ENCODE measurements at places on chromosomes 7 and 10.

GRCh38 chr7:105680505-105681187 lies 99.4 kb upstream of the EFCAB10 start:
- no peak for DNase-seq

- DNase-seq, result no peak
These were observed 135.3 kb upstream of the VIPR2 start for GRCh38 chr7:159280008-159280407.

DNA sequence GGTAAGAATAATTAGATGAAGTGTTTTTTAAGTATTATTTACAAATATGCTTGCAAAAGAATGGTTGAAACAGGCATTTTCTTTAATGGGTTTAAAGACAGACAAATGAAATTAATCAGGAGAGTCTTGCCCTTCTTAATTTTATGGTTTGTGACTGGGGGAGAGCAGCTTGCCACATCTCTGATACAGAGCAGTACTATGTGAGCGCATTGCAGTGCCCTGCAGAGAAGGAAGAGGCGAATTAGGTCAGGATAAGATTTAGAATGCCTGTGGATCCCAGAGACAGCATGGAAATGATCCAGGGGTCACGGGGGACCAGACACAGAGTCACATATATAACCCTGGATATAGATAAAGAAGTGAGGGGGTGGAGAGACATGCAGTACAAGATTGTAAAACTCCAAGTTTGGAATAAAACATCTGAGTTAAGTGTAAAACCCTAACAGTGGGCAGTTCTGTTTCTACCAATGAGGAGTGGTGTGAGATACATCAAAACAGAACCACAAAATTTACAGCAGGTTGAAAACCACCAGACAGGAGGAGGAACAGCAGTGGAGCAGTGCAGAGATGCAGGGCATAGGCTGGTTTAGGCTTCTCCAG lies 125.5 kb downstream of the FAM204A start:
- no peak for DNase-seq

DNA sequence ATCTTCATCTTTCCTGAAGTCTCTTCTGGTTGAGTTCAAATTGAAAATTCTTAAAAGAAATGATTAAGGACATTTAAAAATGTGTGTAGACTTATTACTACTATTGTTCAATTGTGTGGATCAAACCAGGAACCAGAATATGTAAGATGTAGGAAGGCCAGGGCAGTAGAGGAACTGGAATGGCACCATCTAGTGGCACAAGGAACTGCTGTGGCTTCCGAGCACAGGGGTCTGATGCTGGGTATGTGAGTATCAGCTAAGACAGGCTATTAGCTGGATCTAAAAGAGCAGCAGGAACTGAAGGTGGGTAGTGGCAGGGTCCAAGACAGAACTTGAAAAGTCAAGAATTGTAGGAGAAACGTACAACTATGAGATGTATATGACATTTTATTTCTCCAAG lies 247.3 kb downstream of the SEMA3A start:
- no peak for DNase-seq

GRCh38 chr7:151304856-151305255 lies 36.8 kb upstream of the NUB1 start:
- no peak for DNase-seq

GRCh38 chr10:35300063-35300699 lies 36.1 kb upstream of the CCNY start:
- DNase-seq, result no peak

DNA sequence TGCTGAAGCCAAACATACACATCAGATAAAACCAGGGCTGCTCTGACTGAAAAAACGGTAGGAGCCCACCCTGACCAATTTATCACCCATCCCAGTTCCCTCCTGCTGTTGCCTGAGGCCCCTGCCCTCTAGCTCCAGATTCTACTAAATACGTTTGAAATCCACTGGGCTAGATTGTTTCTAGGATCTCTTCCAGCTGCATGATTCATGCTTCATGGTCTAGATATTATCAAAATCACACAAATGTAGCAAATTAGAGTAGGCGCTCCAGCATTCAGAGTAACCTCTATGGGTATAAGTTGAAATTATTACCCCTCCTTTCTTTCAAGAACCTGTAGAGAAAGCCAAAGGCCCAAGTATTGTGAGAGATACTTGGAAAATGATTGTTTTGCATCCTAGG lies 151.2 kb upstream of the FAM13C start:
- DNase-seq, result no peak

GRCh38 chr10:119826771-119827170 lies 45.9 kb downstream of the MCMBP start:
- DNase-seq, result no peak

DNA sequence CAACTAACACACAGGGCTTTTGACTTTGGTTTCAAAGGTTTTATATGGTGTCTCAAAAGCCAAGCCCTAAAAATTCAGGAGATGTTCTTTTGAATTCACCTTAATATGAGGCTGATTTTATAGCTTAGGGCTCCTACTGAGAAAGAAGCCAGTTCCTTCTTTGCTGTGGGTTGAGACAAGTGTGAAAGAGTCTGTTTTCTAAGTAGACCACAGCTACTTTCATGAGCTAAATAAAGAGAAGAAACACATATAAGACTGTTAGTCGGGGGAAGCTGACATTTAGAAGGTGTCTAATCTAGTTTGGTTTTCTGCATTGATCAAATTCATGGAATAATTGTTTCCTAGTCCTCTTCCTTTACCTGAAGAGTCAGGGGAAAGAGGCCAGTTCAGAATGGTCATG lies 332.1 kb upstream of the CELF2 start:
- no peak for DNase-seq

- DNase-seq, result no peak
These were observed 114.7 kb downstream of the CUX1 start for GRCh38 chr7:101932083-101932482.

- no peak for DNase-seq
These were observed 62.6 kb downstream of the COL13A1 start for GRCh38 chr10:69864321-69864720.

- no peak for DNase-seq
These were observed 7.9 kb downstream of the LDB1 start for GRCh38 chr10:102112210-102112817.

GRCh38 chr7:121517591-121517990 lies 121.5 kb upstream of the FAM3C start:
- DNase-seq, result no peak

Measured in stimulated activated CD4-positive, alpha-beta T cell treated with anti-CD3 and anti-CD28 coated beads, Interleukin-1b, Interleukin-23, amount 100 ng/mL, for 1 hour (primary cell).